ENCODE measurements at places on chromosomes 2 and 18.

- no peak for DNase-seq
Measured at GRCh38 chr2:191479680-191480023, 198.3 kb upstream of the NABP1 start.

DNA sequence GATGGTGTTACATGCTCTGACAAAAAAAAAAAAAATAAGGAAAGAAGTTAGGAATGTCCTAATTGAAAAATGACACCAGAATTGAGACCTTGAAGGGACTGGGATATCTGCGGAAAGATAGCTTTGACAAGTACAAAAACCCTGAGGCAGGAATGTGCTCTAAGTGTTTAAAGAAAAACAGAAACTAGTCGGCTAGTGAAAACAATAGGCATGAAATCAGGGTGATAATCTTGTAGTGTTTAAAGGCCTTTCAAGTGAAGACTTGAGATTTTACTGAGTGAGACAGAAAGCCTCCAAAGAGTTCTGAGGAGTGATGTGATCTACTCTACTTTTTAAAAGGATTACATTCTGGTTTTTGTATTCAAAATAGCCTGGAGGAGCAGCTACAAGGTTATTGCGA, 107.4 kb downstream of the COBLL1 start:
- no peak for DNase-seq

DNA sequence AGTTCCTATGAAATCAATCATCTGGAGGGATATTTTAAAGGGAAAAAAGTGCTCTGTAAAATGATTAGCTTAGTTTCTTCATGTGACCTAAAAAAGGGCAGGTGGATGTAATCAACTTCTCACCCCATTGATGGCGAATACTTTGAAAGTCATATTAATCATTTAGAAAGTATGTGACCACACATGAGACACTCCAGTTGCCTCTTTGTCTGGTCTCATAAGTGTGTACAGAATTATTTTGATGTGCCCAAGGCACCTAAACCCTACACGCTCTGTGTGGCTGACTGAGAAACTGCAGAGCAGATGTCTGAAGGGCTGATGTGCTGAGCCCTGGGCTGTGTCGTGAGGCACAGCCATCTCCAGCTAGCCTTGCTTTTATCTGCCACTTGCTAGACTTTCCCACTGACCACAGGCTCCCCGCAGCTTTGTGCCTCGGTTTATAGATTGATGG, 26.9 kb downstream of the SGPP2 start:
- no peak for DNase-seq

GRCh38 chr2:159202568-159203071, 83.9 kb downstream of the WDSUB1 start:
- DNase-seq, result no peak

GRCh38 chr2:240626531-240627300, 1.4 kb downstream of the GPR35 start:
- DNase-seq, result no peak

GRCh38 chr2:7962161-7962560, 719.7 kb upstream of the ID2 start:
- DNase-seq, result no peak

DNA sequence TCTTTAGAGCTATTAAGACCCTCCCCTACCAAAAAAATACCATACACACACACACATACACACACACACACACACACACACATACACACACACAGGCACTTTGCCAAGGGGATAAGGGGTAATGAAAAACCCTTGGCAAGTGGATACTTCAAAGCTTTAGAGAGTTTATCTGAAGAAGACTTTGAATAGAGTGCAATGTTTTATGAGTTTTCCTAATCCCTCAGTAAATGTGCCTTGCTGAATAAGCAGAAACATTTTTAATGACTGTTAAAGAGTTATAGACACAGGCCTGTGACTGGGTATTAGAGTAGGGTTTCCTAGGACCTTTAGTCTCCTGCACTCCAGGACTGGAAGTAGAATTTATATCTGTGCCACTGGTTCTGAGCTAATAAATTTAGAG, 75.5 kb upstream of the CTAGE1 start:
- no peak for DNase-seq

GRCh38 chr18:78975292-78975691, 4.3 kb upstream of the SALL3 start:
- DNase-seq, result no peak

- no peak for DNase-seq
Measured at GRCh38 chr2:29632018-29632417, 289.4 kb downstream of the ALK start.

GRCh38 chr18:47390410-47391024, 139.1 kb upstream of the SKOR2 start:
- DNase-seq, result no peak

GRCh38 chr2:145846982-145847381, 1327.1 kb upstream of the ZEB2 start:
- no peak for DNase-seq

DNA sequence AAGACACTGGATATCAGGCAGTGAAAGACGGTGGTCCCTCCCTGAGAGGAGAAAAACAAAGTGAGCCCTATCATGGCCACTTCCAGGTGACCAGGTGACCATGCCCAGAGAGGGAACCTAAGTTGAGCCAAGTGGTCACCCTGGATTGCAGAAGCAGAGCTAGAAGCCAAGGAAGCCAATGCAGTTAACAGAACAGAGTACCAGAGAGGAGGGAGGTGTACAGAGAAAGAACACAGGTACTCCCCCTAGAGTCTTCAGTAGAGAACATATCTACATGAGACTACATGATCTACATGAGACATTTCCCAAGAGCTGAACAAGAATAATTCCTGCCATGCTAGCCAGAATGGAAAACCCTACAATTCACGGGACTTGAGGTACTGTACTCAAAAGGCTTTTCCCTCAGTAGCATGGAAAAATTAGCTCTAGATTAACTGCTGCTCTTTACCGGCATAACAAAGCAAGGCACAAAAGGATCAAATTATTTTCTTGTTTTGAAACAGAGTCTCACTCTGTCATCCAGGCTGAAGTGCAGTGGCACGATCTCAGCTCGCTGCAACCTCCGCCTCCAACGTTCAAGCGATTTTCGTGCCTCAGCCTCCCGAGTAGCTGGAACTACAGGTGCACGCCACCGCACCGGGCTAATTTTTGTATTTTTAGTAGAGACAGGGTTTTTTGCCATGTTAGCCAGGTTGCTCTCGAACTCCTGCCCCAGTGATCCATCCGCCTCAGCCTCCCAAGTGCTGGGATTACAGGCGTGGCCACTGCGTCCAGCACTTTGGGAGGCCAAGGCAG, 23.5 kb downstream of the ROCK2 start:
- DNase-seq, result no peak

GRCh38 chr2:275466-275865, 10.7 kb downstream of the ACP1 start:
- DNase-seq, result no peak

- no peak for DNase-seq
Measured at GRCh38 chr2:206245265-206245672, 29.2 kb upstream of the ZDBF2 start.

DNA sequence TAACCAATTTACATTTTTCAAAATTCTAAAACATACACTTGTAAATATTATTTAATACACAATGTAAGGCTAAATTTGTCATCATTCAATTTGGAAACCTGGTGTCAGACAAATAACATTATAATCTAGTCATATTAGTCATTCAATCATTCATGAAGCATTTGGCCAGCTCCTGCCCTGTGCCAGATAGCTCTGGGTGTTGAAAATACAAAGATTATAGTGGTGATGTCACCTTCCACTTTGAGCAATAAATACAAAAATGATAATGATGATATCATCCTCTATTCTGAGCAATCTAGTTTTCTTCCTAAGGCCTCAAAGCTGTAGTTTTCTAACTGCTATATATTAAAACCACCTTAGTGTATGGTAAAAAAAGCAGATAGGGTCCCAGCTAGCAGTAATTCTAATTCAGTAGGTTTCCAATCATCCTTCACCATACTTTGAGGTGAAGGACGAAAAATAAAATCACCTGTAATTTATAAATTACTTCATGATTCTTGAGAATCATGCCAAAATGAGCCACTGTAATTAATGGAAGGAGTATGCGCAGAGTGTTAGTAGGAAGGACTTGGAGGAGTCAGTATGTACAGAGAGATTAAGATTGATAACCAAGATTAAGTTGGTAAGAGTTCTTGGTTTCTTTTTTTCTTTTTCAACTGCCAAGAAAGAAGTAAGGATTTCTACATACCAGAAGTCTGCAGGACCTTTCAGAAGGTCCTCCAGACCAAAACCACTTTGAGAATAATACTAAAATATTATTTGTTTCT, 23.2 kb downstream of the MEMO1 start:
- DNase-seq, result no peak

DNA sequence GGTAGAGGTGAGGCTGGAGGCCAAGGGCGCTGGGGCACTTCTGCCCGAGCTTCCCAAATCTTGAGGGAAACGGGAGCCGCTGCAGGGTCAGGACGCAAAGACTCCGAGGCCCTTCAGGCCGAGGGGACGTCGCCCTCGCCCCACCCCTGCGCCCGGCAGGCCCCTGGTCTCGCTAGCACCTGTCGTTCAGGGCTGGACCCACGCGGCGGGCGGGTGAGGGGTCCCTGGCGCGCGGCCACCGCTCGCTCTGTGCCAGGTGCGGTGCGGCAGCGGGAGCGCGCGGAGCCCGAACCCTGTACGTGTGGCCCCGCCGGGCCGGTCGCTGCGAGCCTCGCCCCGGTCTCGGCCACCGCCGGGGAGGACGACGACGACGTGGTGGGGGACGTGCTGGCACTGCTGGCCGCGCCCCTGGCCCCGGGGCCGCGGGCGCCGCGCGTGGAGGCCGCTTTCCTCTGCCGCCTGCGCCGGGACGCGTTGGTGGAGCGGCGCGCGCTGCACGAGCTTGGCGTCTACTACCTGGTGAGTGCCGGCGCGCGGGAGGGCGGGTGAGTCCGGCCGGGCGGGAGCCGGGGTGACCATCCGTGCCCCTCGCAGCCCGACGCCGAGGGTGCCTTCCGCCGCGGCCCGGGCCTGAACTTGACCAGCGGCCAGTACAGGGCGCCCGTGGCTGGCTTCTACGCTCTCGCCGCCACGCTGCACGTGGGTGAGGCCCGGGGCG, 4.9 kb downstream of the ERFE start:
- no peak for DNase-seq

DNA sequence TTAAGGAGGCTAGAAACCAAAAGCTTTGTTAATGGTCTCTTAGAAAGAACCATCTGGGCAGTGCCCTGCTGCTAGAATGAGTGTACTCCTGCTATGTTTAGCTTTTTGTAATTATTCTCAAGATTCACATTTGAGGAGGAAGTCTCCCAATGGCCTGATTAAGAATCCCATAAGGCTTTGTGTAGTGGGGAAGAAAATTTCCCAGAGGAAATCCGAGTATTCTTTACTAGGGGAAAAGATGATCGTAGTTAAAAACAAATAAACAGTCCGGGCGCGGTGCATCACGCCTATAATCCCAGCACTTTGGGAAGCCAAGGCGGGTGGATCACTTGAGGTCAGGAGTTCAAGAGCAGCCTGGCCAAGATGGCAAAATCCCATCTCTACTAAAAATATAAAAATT, 117.9 kb downstream of the PTRHD1 start:
- DNase-seq, result no peak

DNA sequence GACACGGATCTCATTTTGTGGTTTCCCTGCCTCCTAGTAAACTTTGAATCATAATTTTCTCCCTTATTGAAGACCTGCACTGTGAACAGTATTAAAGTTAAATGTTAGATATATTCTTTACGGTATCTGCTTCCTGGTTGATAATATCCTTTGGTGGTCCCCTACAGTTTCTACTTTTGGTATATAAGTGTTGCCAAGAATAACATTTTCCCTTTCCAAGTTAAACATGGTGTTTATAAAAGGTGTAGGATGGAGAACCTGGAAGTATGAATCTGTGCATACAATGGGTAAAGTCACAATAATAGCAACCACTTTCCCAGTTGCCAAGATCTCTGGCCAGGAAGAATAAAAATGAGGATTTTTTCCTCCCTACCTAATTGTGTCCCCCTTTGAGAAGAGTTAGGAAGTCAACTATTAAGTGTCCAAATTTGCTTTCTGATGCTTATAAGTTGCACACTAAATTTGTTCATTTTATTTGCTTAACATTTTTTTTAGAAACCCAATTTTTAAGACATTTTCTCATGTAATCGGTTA, 201.0 kb upstream of the STK17B start:
- no peak for DNase-seq

DNA sequence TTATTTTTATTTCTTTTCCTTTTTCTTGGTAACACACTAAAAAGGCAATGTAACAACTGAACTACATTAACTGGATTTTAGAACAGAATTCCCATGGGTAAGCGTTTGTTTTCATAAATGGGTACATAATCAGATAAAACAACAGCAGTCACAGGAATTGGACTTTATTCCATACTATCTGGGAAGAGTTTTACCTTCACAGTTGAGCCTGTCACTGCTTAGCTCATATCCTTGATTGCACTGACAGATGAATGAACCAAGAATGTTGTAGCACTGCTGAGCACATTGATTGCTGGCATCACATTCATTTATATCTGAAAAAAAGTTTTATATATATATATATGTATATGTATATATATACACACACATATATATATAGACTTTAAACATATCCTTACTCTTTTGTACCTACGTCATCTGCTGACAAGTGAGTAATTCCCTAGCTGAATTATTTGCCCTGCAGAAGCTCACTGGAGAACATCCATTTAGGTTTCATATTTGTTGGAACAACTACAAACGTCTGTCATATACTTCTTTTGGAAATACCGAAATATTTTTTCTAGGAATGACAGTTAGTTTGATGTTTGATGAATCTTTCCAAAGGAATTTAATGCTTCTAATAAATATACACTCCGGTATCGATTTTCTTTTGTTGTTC, 47.0 kb downstream of the EFEMP1 start:
- DNase-seq, result no peak

DNA sequence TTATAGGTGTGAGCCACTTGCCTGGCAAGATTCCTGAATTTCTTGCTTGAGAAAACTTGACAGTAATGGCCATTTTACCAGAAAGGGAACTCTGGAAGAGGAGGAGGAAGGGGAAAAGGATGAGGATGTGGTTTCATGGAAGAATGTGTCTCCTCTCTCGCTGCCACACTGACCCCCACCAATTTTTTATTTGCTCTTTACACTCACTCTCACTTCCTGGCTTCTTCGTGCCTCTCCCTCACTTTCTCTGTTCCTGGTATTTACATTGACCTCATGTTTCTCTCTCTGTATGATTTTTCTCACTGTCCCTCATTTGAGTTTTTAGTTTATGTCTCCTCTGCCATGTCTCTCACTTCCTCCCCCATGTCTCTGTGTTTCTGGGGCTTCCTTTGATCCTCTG, 134.5 kb upstream of the CAB39 start:
- DNase-seq, result no peak

DNA sequence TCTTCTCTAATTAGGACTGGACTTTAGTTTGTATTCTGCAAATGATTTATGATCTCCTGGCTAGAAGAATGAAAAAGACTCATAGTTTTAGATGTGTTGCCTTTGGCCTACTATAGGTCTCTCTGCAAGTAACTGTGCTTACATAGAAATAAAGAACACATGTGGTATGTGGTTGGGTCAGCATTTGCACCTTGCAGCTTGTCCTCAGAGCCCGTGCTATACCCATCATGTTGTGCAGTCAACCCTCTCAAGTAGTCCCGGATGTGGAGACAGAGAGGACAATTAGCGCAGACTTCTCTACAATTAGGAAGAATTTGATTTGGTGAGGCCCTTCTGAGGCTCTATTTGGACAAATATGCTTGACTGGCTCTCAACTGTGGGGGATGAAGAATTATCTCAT, 203.7 kb upstream of the ITGA4 start:
- DNase-seq, result no peak

GRCh38 chr2:54903736-54904554, 146.3 kb downstream of the RTN4 start:
- no peak for DNase-seq
